Renal cortical epithelial cell (primary cell): ENCODE measurements at places on chromosomes 3 and 15.
A peak's percentile ranks its signal among the peaks of the same experiment; 100 is the strongest.

DNA sequence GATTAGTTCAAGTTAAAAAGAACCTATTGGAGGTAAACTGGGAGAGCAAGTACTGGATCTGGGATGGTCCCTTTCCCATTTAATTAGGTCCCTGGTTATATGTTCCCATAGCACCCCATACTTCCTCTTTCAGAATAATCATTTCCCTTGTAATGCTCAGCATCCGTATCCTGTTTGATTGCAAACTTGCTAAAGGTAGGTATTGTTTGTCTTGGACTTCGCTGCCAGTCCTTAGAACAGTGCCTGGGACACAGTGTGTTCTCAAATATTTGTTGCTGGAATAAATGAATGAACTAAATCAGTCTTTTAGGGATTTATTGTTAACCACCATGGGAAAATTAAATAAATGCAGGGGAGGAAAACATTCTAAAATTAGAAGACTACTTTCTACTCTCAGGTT, 299.8 kb downstream of the GRM7 start:
- no peak for DNase-seq

DNA sequence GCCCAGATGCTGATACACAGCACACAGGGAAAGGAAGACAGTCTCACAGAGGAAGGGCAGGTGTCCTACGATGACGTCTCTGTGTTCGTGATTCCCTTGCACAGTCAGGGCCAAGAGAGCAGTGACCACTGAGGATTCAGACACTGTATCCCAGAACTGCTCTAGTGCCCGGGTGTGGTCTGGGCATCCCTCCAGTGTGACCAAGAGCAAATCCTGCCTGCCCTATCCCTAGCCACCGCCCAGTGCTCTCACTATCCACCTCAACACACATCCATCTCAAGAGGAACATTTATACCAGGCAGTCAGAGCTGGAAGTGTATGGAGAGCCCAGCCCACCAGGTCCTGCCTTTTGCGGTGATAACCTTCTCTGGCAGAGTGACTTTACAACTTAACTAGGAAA, 4.1 kb downstream of the PPM1M start:
- no peak for DNase-seq

GRCh38 chr3:31455524-31455923, 77.2 kb upstream of the STT3B start:
- DNase-seq, result no peak

DNA sequence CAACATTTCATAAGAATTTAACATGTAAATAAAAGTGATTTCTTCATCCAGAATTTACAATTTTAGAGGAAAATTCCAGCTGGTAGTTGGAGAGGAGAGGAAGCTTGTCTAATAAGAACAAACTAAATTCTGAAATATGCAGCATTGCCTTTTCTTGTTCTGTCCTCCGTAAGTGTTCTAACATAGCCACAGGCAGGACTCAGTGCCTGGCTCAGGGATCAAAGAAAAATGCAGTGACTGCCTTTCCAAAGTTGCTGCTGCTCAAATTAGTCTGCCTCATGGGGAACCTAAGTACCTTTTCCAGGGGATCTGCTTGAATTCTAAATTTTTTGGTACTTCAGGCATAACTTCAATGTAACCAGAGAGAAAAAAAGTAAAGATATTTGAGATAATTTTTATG, 713.0 kb upstream of the CADM2 start:
- DNase-seq, result no peak

- DNase-seq, result no peak
These were observed 26.0 kb downstream of the NBEAL2 start for GRCh38 chr3:47005212-47006144.

GRCh38 chr3:140863580-140864009, 78.0 kb upstream of the SLC25A36 start:
- DNase-seq, result peak; percentile 50

DNA sequence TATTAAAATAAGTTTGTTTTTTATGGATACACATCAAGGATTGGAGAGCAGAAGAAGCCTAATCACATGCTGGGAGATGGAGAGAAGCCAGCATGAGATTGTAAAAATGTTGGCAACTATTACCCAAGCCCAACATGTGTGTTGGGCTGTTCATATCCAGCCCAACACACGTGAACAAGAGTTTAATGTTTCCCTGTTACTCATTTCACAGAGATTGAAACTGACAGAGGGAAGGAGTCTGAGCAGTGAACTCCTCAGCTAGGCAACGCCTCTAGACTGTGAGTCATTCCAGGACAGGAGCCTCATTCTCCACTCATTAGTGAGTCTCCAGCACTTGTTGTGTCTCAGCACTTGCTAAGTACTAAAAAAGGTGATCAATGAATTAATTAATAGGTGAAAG, 43.2 kb upstream of the CMSS1 start:
- peak; percentile 90 for DNase-seq

- DNase-seq, result peak; percentile 94
These were observed 439.0 kb upstream of the ADAMTS9 start for GRCh38 chr3:65126527-65127410.

GRCh38 chr3:24494618-24495325, at the start of gene THRB:
Gene THRB, minus strand, starts transcription at chr3:24494850.
- DNase-seq, result no peak

GRCh38 chr15:100560323-100560722, 31.6 kb upstream of the CERS3 start:
- DNase-seq, result no peak

- DNase-seq, result no peak
These were observed 127.5 kb downstream of the OSBPL10 start for GRCh38 chr3:31853580-31853979.

DNA sequence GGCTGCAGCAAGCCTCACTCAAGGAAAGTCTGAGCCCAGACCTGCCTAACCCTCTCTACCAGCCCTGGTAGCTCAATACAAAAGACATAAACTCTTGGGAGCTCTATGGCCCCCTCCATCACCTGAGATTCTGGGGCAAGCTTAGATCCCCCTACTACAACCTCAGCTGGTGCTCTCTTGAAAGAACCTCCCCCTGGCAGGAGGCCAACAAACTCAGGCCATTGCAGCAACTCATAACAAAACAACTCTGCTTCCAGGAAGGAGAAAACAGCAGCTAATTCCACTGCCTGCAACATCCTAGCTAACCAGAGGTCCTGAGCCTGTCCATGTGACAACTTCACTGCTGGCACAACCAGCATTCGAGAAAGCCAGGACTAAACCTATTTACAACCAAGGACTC, 169.2 kb downstream of the ROBO1 start:
- peak; percentile 5 for DNase-seq

GRCh38 chr3:128311441-128311844, 155.2 kb downstream of the DNAJB8 start:
- no peak for DNase-seq

DNA sequence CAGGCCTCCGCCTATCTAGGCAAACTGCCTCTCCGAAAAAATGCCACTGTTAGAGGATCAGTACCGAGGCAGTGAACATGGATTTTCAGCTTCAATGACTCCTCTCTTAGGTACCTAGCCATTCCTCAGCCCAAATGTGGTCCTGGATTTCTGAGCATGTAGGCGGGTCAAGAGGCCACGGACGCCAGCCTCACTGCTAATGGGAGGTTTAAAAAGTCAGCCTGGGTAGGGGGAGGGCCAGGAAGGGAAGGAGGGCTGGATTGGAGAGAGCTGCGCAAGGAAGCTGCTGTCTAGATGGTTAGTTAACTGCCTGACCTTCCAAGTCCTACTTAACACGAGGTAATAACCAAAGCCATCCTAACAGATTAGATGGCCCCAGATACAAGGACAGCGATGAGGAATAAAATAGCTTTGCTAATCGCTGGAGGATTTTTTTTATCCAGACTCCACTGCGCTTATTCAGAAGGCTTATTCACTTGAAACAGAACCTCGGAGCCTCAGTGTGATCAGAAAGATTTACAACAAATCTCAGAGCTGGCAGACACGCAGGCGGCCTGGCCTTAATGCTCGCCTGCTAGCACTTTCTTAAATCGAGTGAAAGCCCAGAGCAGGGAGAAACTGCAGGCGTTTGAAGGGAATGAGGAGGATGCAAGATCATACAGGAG, 34.3 kb downstream of the TLE3 start:
- no peak for DNase-seq

DNA sequence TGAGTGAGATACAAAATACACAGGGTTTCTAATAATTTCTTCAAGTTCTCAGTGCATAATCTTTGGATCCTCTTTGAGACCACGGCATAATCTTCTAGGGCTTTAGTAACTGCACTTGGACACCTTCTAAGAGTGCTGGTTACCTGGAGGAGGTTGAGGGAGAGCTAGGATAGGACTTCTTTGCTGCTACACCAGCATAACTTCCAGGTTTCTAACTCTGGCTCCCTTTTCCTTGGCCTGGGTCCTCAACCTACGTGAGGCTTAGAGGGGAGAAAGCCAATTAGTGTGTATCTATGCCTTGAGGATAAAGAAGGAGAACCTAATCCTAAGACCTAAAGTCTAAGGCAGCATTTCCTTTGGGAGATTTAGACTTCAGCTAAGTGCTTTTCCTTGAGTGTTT, 184.8 kb downstream of the LSAMP start:
- no peak for DNase-seq

DNA sequence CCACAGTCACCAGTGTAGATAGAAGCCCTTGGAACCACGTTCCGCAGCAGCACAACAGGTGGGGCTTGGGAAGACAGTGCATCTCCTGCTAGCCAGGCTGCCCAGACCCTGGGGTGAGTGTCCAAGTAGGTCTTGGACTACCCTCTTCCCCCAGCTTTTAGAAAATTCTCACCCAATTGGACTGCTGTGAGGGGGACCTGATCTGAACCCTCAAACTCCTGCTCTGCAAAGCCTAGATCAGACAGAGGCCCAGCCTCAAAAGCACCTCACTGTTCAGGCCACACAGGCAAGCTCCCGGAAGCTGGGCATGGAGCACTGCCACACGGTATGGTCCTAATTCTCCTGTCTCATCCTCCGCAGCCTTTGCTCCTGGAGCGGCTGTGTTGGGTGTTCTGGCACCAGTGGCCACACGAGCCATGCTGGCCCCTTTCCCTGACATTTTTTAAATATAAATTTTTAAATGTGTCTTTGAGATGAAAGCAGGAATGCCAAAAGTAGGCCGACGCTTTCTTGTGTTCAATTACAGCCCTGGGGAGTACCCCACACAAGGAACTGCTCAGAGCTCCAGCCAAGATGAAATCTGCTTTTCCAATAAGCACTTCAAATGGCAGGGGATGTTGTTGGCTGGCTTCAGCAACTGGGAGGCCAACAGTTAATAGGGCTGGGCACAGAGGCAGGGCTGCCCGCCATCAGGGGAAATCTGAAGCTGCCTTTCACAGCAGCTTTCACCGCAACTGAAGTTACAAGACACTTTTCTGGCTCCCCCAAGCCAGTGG, 40.9 kb downstream of the CPN2 start:
- DNase-seq, result no peak

DNA sequence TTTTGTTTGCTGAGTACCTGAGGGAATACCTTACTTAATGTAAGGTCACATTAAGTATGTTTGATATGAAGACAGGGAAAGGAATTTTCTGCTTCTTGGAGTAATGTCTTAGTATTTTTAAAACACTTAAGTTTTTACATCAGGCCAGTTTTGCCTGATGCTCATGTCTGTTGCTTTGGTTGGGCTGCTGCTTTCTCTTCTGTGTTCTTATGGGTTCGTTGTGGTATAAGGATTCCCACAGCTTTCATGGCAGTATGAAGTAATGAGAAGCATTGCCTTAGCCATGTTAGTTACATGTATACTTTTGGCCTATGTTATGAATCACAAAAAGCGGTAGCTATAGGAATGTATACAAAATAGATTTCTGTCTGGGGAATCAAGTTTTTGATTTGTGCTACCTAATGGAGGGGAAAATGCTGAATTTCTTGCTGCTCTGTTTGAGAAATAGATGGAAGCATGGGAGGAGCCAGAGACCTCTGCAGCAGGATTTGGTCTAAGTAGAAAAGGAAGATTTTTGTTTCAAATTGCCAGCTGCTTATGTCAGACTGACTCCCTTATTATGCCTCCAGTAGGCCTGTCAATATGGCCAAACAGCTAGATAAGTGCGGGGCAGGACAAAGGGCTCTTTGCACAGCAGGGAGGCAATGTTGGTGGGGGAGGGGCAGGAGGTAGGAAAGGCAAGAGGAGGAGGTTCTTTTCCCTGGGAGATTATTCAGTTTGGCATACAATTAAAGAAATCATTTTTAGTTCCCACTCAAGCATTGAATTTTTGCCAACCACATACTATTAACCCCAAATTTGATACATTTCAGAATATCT, 5.2 kb downstream of the SETD5 start:
- DNase-seq, result no peak

DNA sequence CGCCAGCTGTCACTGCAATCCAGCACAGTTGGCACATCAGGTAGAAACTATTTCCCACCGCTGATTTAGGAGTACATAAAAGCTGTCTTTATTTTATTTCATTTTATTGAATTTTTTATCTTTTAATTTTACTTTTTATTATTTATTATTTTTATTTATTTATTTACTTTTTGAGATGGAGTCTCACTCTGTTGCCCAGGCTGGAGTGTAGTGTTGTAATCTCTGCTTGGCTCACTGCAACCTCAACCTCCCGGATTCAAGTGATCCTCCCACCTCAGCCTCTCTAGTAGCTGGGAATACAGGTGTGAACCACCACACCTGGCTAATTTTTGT, 31.0 kb downstream of the SRGAP3 start:
- DNase-seq, result no peak

GRCh38 chr3:72633121-72633520, 215.1 kb downstream of the SHQ1 start:
- peak; percentile 71 for DNase-seq

DNA sequence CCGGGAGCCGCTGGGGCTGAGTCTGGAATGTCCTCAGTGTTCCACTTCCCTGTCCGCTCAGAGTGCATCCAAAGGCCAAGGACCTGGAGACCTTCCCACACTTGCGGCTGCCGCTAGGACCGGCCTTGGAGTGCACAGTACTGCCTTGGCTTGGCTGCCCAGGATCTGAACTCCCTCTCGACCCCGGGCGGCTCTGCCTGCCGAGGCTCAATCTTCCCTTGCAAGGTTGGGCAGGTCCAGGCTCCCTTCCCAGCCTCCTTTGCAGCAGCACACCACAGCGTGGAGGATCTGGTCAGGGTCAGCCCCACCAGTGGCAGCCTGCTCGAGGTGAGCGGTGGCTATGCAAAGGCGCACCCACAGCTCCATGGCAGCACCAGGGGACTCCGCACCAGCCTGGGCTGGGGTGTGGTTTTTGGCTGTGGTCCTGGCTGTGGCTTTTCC, 69.2 kb downstream of the PLXNA1 start:
- DNase-seq, result no peak

- DNase-seq, result no peak
These were observed 100.1 kb downstream of the ZNF609 start for GRCh38 chr15:64560501-64560900.

- DNase-seq, result peak; percentile 51
These were observed 44.8 kb downstream of the KBTBD12 start for GRCh38 chr3:127959873-127960272.
